Renal cortical epithelial cell (primary cell): ENCODE measurements at places on chromosomes 16 and 17.

DNA sequence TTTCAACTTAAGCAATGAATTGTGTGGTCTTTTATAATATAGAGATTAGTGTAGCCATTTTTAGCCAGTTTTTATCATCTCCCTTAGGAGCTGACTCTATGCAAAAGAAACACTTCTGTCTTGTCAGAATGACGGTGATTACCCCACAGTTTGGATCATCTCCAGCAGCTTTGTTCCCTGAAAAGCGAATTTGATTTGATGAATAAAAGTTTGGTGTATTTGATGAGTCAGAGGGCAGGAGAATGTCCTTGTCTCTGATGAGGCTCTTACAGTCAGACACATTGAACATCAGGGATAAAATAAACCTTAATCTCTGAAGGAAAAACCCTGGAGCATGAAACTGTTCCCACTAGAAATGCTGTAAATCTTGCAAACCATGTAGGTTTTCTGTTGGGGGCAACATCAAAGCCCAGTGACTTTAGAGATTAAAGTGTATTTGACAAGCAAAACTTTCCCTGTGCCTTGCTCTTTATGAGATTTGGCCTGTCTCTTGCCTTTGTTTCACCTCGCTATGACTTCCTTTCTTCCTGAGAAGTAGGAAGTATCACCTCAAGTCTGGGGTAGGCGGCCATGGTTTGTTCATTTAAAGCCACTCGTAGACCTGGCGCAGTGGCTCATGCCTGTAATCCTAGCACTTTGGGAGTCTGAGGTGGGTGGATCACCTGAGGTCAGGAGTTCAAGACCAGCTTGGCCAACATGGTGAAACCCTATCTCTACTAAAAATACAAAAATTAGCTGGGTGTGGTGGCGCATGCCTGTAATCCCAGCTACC lies 209.3 kb downstream of the FTO start:
- peak; percentile 77 for DNase-seq

- DNase-seq, result peak; percentile 55
Measured at GRCh38 chr16:46908540-46909372, 24.6 kb downstream of the GPT2 start.

DNA sequence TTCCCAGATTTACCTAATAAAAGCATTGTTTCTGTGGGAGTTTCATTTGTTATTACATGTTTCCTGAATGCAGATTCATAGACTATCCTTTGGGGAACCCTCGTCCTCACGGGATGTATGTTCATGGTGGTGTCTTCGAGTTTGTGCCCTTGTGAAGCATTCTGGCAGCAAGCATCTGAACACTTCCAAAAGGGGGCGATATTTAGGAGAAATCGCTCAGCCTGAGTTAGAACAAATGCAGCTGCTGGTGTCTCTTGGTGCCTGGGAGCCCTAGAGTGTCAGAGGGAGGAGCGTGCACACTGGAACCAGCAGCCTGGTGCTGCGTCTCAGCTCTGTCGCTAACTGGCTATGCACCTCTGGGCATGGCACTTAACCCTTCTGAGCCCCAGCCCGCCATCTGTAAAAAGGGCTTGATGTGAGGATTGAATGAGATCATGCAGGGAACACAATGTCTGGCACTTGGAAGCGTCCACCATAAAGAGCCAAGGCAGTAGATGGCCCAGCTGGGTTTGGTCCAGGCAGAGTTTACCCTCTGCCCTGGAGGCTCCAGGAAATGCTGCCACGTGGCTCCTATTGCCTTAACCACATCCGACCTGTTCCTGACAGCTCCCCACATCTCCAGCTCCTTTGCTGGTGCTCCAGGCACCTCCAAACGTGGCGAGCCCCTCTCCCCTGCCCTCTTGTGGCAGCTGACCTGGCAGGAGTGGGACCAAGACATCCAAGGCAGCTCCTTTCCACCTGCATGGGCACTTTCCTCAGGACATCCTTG lies 25.0 kb upstream of the C16orf78 start:
- DNase-seq, result no peak

DNA sequence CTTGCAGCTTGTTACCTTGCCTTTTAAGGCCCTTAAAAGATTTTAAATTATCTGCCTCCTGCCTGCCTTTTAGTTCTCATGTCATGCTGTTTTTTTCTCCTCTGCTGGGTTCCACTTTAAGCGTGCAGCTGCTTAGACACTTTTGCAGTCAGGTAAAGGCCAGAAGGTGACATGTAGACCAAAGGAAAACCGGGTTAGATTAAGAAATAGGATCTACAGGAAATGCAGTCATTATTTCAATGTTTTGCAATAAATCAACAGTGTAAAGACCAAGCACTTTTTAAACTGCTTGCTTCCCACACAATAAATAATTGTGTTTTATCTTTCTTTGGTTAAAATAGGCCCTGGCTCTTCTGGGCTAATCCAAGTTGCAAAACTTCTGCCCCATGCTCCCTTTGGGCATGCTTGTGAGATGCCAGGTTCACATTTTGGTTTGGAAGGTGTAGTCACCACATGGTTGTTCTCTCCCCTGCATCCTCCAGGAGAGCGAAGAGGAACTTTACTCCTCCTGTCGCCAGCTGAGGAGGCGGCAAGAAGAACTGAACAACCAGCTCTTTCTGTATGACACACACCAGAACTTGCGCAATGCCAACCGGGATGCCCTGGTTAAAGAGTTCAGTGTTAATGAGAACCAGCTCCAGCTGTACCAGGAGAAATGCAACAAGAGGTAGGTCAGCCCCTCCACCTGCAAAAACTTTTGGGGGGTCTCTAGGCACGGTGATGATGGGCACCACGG lies 54.9 kb downstream of the SDR42E1 start:
- peak; percentile 13 for DNase-seq

- DNase-seq, result no peak
Measured at GRCh38 chr17:8755590-8756255, 2.6 kb downstream of the SPDYE4 start.

GRCh38 chr17:35726127-35726952 lies 5.1 kb upstream of the RASL10B start:
- DNase-seq, result peak; percentile 69

DNA sequence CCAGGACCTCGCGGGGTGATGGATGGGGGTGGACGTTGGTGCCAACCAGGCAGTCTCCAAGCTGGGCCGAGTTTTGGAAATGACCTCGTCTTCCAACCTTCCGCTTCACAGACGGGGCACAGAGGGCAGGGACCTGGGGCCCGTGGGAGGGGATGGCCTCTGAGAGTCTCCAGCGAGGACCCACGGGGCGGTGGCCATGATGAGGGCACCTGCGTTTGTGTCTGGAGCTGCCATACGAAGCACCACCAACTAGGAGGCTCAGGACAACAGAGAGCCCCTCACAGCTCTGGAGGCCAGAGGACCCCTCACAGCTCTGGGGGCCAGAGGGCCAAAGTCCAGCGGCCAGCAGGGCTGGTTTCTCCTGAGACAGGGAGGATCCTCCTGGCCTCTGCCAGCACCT lies 26.5 kb downstream of the SOX8 start:
- no peak for DNase-seq

DNA sequence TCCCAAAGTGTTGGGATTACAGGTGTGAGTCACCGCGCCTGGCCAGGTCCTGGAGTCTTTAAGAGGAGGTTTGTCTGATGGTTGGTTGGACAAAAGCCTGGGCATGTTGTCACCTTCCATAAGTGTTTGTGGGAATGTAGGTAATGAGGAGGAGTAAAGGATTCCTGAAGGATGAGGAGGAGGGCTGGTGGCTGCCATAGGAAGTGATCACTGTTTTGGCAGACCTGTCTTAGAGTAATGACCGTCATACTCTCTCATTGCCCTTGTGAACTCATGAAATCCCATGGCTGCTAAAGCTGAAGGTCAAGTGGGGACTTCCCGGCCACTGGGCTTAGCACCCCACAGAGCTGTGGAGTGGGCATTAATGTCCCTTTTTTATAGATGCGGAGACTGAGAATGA lies 40.5 kb downstream of the TENT4B start:
- peak; percentile 18 for DNase-seq

- peak; percentile 67 for DNase-seq
Measured at GRCh38 chr17:40538019-40538935, 27.0 kb downstream of the CCR7 start.

DNA sequence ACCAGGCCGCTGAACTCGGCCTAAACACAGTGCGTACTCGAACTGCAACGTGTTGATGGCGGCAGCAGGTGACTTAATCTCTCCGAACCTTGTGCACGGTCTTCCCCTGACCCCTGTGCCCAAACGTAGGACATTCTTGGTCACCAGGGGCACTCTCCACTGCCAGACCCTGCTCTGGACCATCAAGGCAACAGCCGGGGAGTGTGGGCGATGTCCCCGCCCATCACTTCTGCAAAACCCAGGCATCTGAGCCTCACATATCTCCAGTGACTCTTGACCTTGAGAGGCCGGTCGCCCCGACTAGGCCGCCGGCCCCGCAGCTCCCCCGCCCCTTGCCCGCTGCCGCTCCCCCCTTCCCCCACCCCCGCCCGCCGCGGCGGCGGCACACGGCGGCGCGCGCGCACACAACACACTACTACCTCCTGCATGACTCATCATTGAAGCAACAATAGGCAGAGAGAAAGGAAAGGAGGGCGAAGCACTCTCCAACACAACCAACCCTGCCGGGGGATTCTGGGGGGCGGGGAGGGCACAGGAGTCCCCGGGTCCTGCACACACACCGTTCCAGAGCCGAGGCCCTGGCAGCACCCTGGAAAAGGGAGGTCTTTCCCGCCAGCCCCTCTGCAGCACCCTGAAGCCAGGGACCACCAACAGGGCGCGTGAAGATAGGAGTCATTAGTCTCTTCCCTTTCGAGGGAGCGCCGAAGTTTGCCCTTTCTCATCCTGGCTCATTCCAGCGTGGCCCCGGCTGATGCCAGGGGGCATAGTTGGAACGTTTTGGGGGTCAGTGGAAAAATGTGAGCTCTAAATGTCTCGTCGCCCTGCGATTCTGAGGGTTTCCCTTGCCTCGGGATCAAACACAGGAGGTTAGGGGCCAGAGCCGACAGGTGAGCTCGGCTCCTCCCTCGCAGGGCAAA lies 1.9 kb downstream of the MNT start:
- peak; percentile 78 for DNase-seq
